ENCODE measurements at places on chromosomes 6 and 20.

DNA sequence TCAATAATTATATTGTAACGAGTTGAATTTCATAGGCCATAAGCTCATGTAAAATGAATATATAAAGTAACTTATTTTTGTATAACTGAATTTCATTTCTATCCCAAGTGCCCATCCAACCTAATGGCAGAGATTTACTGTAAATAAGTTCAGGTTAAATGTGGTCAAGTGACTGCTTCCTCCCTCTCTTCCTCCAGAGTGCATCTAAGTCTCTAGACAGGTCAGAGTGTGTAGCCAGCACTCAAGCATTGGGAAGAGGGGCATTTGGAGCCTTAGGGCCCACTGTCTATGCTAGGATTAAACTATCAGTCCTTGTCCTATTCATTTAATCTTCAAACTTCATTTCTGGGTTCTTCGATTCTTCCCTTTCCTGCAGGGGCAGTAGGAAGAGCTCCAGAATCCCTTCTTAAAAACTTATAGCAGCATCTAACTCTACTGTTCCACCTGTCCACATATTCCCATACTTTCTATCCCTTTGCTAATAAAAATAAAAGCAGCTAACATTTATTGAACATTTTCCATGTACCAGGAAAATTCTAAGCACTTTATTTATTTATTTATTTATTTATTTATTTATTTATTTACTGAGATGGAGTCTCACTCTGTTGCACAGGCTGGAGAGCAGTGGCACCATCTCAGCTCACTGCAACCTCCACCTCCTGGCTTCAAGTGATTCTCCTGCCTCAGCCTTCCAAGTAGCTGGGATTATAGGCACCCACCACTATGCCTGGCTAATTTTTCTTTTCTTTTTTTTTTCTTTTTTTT is 36.1 kb upstream of the TOP1 start:
- H3K36me3 ChIP-seq: no peaks in the 10 kb centered on the region
- no peaks in the 10 kb centered on the region for H3K27me3 ChIP-seq
- peaks cover 21% of the 10 kb centered on the region for H3K4me1 ChIP-seq
- no peak overlapping the region for H3K4me3 ChIP-seq
- H3K27ac ChIP-seq: no peak overlapping the region
- no peak for DNase-seq

DNA sequence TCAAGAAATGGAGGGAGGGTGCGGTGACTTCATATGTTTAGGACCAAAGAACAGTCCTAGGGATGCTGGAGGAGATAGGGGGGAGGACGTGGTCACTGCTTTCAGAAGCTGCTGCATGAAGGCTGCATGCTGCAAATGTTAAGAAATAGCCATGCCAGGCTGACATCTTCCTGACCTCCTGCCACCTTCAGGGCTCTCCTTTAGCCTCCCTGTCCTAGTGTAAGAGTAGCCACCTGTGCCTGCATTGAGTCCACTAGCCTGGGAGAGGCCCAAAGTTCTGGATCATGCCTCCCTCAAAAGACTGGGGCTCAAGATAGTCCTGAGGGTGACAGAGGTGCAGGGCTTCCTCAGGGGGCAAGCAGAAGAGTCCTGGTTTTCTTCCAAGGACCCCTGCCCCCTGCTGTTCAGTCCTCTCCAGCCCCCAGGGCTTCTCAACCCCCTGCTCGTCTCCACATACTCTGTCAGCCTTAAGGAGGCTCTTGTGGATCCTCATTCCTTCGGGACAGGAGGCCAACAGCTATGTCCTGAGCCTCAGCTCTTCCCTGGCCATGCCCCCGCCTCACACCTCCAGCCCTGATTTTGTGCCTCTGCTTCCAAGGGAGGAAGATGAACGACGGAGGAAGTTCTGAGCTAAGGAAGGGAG is 96.3 kb downstream of the MRPL14 start:
- H3K4me3 ChIP-seq: no peak overlapping the region
- no peaks in the 10 kb centered on the region for H3K27me3 ChIP-seq
- no peaks in the 10 kb centered on the region for H3K4me1 ChIP-seq

GRCh38 chr6:89952686-89953085 is 58.4 kb downstream of the GJA10 start:
- H3K4me1 ChIP-seq: peaks cover 42% of the 10 kb centered on the region
- peak; percentile 79 for DNase-seq
- H3K4me3 ChIP-seq: no peak overlapping the region
- no peaks in the 10 kb centered on the region for H3K27me3 ChIP-seq
- H3K36me3 ChIP-seq: no peaks in the 10 kb centered on the region

DNA sequence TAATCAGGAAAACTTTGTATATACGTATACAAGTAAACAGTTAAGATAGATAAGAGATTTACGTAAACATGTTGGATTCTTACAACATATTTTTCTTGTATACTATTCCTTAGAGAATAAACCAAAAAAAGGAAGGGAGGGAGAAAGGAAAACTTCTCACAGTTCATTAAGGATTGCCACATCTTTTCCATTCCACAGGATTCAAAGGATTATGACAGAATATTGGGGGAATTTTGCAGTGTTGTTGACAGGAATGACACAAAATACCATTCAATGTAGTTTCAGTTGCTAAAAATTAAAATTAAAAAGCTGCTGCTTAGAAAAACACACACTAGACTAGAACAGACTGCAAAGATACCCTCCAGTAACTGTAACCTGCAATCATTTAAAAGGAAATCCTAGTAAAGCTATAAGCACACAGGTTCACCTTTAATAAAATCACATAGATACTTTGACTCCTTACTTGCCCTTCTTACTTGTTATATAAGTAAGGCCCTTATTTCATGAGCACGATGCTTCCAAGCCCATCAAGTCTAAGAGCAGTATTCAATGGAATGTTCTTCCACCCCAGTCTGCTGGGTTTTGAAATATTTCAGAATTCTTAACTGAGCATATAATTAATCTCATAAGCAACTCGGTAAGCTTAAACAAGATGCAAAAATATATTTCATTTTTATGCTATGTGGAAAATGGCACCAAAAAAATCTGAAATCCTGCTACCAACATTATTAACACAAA is 107.8 kb downstream of the SMLR1 start:
- DNase-seq: no peak
- no peak overlapping the region for H3K27ac ChIP-seq
- no peaks in the 10 kb centered on the region for H3K27me3 ChIP-seq
- H3K36me3 ChIP-seq: no peaks in the 10 kb centered on the region
- H3K4me3 ChIP-seq: no peak overlapping the region
- H3K4me1 ChIP-seq: no peaks in the 10 kb centered on the region

GRCh38 chr6:52868240-52868639 is 27.6 kb upstream of the GSTA5 start:
- DNase-seq: no peak
- no peaks in the 10 kb centered on the region for H3K4me1 ChIP-seq
- no peak overlapping the region for H3K27ac ChIP-seq
- no peak overlapping the region for H3K4me3 ChIP-seq

- no peaks in the 10 kb centered on the region for H3K36me3 ChIP-seq
- H3K27me3 ChIP-seq: no peaks in the 10 kb centered on the region
- H3K27ac ChIP-seq: no peak overlapping the region
- no peak for DNase-seq
- no peaks in the 10 kb centered on the region for H3K4me1 ChIP-seq
These were observed 391.2 kb downstream of the ADGRB3 start for GRCh38 chr6:69026243-69026642.
